Foreskin keratinocyte (primary cell): ENCODE measurements at places on chromosomes 7 and 10.

DNA sequence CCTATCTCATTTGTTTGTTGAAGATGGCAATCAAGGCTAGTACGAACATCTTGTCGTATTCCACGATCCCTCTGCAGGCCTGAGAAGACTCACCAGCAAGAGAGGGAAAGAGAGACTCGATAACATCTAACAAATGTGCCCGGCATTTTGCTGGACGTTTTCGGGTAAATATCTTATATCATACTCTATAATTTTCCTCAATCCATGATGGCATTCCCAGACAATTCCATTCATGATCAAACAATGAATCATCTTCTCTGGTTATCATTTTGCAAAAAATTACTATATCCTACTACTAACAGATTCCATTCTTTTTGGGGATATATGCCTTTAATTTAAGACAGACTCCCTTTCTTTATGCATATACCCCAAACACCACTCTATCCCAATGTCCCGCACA lies 118.1 kb downstream of the TYW1B start:
- no peak for DNase-seq

GRCh38 chr7:13980474-13980873 lies 9.0 kb downstream of the ETV1 start:
- DNase-seq, result no peak

GRCh38 chr10:82288461-82288881 lies 413.5 kb downstream of the NRG3 start:
- no peak for DNase-seq

DNA sequence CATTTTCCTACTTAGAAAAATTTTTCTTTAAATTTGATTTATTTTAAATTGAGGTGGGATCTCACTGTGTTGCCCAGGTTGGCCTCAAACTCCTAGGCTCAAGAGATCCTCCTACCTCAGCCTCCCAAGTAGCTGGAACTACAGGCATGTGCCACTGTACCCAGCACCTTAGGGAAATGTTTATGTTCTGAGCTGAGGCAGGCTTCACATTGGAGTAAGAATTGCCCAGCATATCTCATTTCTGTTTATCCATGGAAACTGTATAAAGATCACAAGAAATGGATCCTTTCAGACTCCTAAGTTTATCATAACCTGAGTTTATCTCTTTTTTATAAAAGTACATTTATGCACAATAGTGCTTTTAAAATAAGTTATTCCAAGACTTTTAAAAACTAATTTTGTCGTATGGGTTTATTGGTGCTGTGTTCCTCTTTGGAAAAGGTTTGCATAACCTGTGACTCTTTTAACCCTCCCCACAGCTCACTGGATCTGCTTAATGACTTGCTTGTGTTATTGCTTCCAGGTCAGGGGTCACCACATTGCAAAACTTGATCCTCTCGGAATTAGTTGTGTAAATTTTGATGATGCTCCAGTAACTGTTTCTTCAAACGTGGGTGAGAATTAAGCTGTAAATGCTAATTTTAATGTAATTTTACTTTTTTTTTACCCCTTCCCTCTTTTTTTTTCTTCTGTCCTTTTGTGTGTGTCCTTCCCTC lies 40.7 kb downstream of the OGDH start:
- no peak for DNase-seq

DNA sequence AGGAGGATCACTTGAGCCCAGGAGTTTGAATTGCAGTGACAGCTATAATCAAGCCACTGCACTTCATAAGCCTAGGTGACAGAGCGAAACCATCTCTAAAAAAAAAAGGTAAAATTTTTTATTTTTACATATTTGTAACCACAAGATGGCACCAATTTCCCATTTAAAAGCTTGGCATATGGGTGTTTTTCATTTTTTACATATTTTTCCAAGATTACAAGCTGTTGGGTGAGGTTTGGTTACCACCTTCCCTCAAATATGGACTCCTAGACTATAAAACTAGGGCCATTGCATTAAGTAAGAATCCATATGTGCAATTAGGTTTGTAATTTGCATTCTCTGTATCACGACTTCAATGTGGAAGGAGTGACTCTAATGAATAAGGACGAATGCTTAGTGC lies 129.3 kb upstream of the ACBD5 start:
- DNase-seq, result no peak

GRCh38 chr7:64606385-64606784 lies 43.5 kb upstream of the ZNF680 start:
- DNase-seq, result no peak

DNA sequence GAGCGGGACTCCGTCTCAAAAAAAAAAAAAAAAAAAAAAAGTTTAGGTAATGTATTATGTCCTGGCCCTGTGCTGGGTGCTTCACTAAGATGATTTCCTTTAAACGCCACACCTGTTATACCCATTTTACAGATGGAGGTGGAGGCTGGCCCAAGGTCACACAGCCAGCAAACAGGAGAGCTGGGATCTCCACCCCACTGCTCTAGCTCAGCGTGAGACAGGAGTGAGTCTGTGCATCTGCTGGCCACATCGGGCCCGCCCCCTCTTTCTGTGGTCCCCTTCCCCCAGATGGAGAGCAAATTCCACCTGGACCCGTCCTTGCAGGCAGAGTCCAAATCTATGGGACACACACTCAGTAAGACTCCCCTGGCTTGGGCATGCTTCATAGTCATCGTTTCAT lies 51.0 kb downstream of the LHPP start:
- no peak for DNase-seq

GRCh38 chr10:110546077-110546476 lies 21.4 kb upstream of the SMC3 start:
- DNase-seq, result no peak

DNA sequence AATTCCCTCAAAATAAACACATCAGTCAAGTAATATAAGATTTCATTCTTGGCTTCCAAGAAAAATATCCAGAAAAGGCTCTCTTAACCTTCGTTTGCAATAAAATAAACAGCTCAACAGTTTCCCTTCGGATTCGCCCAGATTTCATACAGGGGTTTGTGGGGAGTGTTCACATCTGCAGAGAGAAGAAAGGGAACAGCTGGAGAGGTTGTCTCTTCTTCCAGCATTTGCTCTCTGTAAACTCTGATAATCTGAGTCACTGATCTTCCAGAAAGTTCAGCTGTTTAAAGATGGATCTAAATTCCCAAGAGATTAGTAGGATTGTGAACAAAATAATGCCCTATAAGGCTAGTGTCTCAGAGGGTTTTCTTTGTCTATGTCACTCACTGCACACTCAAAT lies 277.9 kb downstream of the HPSE2 start:
- no peak for DNase-seq

DNA sequence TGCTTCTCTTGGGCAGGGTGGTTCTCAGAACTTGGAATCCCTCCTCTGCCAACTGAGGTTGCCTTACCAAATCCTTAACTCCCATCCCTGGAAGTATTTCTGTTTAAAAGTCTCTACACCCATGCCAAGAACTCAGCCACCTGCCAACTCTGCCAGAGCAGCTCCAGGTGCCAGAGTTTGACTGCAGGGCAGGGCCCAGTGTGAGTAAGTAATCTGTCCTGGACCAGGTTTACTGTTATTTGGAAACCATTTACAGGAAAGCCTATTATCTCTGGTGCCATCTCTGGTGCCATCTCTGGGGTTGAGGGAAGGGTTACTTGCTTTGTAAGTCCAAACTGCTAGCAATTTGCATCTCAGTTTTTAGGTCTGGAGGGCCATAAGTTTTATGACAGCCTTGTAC lies 2.5 kb downstream of the TSPAN15 start:
- no peak for DNase-seq

DNA sequence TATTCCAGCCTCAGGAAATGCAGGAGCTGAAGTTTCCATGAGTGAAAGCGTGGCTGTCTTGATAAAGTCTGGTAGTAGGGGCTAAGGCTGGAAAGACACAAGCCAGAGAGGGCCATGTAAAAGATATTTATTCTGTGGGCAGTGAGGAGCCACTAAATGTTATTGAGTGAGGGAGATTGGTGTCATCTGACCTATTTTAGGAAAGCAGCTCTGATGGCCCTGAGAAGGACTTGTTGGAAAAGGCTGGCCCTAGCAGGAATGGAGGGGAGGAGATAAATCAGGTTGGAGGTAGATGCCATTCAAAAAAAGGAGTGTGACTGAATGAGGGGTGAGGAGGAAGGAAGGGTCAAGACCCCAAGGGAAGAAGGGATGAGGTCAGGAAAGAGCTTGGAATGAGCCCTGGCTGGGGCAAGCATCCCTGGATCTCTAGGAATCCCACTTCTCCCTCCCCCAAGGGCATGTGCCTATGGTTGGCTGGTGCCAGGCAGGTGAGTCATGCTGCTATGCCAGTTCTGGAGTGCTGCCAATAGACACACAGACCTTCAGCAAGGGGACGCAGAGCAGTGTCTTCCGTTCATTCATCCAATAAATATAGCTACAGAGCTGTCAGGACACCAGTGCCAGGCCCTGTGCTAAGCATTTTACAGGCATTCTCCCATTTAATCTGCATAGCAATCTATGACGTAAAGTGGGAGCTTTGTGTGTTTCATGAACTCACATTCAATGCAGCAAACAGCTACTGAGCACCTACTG lies 2.0 kb downstream of the ANKRD2 start:
- DNase-seq, result peak; percentile 68

- no peak for DNase-seq
Observed at GRCh38 chr7:4683043-4683883, 1.2 kb downstream of the FOXK1 start.

DNA sequence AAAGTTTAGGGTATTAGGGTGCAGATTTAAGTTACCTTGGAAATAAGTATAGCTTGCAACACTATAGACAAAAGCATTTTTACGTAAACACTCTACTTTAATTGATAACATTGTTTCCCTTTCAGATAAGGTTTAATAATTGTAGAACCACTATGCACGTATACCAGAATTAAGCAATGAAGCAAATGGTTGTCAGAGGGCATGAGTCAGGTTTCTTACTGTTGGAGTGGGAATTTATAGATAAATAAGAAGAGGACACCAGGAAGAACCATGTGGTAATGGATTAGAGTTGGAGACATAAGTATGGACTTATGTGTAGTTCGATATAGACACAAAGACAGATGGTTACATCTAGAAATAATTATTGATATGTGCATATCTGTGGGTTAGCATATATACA lies 355.6 kb downstream of the ETV1 start:
- no peak for DNase-seq

DNA sequence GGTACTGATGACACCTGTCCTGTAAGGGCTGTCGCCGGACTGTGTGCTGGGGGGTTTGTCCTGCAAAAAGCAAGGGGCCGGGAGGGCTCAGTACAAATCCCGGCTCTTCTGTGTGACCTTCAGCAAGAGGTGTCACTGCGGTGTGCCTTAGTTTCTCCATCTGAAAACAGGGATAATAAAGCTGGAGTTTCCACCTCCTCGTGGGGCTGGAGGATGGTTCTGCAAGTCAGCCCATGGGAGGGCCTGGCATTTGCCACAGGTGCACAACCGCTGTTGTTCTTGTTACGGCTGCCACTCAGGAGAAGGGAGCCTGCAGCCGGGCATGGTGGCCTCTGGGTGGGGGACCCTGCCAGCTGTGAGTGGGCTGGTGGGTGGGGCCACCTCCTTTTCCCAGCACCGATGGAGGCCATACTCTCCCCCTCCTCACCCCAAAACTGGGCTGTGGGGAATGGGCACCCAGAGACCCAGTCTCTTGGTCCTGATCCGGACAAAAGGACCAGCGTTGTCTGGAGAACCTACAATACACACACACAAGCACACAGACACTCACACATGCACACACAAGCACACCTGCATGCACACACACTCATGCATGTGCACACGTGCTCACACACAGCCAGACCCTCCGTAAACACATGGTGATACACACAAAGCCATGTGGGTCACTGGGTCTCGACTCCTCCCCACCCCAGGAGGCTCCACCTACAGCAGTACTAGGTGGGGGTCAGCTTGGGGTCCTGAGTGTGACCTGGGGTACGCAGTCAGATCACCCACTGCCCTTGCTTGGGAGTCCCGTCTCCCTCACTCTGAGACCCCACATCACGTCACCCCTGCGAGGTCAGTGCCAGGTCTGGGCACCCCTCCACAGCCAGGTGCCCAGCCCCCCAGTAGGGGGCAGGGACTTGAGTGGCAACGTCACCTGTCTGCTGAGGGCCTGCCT lies 34.1 kb downstream of the ELFN1 start:
- no peak for DNase-seq

GRCh38 chr7:152354061-152354460 lies 81.7 kb downstream of the KMT2C start:
- DNase-seq, result no peak

- no peak for DNase-seq
Observed at GRCh38 chr10:79053481-79054202, 15.1 kb upstream of the ZMIZ1 start.

- DNase-seq, result no peak
Observed at GRCh38 chr10:99958302-99958701, 51.4 kb downstream of the DNMBP start.

- no peak for DNase-seq
Observed at GRCh38 chr7:81562581-81562980, 207.3 kb downstream of the HGF start.

- no peak for DNase-seq
Observed at GRCh38 chr10:49158404-49158803, 24.6 kb upstream of the FAM170B start.

GRCh38 chr10:77881636-77882035 lies 44.9 kb downstream of the DLG5 start:
- DNase-seq, result no peak

DNA sequence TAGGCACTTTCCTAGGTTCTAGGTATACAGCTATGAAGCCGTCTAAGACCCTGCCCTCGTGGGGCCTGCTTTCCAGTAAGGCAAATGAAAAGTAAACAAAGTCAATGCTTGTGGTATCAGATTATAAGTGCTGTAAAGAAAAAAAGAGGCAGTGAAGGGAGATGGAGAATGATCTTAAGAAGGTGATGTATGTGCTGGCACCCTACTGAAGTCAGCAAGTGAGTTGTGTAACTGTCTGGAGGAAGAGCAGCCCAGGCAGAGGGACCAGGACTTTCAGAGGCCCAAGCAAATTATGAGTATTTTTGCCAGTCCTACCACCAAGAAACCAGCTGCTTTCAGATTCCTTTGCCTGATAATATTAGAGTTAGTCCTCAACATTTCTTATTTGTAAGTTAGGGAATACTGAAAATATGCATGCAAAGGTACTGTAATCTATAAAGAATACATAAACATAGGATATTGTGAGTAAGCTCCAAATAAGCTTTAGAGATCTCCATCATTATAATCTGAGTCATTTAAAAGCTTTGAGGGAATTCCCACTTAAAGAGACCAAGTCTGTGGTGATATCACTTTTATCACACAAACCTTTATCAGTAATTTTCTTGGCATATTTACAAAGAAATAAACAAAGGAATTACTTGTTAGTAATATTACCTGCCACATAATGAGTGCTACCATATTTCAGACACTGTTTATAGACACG lies 329.2 kb upstream of the LRGUK start:
- DNase-seq, result peak; percentile 51

- DNase-seq, result no peak
Observed at GRCh38 chr7:132019703-132020102, 463.3 kb upstream of the PODXL start.

DNA sequence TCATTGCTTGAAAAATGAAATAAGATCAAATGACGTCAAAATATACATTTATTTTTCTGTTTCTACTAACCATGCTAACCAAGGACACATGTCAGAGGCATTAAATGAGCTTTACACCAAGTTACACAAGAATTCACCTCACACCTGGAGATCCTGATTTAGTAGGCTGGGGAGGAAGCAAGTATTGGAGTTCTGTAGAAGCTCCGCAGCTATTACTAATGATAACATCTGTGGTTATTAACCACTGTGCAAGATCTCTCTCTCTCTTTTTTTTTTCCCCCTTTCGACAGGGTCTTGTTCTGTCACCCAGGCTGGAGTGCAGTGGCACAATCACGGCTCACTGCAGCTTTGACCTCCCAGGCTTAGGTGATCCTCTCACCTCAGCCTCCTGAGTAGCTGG lies 104.0 kb downstream of the ZNF22 start:
- DNase-seq, result no peak

GRCh38 chr7:33886149-33886623 lies 19.2 kb upstream of the BMPER start:
- no peak for DNase-seq
